ENCODE measurements at places on chromosomes 1 and 21. TPM values are rescaled to one million over a fixed set of nuclear protein-coding genes. Genes with fewer than 3 reads are reported as not detected.

Gene LRRC53
- 0.42 TPM for total RNA-seq

Gene CFHR2
- not detected for total RNA-seq

Gene RAB7B
- not detected for total RNA-seq

Gene FCGR1A
- not detected for total RNA-seq

Gene CFHR3
- total RNA-seq: not detected

Gene ARTN
- not detected for total RNA-seq

Gene DPT
- total RNA-seq: not detected

Gene PTGER3
- 0.29 TPM for total RNA-seq

Gene APH1A
- total RNA-seq: 94.2 TPM

Gene ATP6V1G3
- total RNA-seq: not detected

Gene SPRR2D
- not detected for total RNA-seq

Gene OR10Z1
- not detected for total RNA-seq

Gene VCAM1
- total RNA-seq: 0.98 TPM

Gene UBXN10
- 0.49 TPM for total RNA-seq

Gene EPB41
- total RNA-seq: 213 TPM

Gene XCL1
- not detected for total RNA-seq

All from glutamatergic neuron (in vitro differentiated cells).